Amygdala (tissue), 56 donors: ENCODE measurements at places on chromosomes 3 and 15.

DNA sequence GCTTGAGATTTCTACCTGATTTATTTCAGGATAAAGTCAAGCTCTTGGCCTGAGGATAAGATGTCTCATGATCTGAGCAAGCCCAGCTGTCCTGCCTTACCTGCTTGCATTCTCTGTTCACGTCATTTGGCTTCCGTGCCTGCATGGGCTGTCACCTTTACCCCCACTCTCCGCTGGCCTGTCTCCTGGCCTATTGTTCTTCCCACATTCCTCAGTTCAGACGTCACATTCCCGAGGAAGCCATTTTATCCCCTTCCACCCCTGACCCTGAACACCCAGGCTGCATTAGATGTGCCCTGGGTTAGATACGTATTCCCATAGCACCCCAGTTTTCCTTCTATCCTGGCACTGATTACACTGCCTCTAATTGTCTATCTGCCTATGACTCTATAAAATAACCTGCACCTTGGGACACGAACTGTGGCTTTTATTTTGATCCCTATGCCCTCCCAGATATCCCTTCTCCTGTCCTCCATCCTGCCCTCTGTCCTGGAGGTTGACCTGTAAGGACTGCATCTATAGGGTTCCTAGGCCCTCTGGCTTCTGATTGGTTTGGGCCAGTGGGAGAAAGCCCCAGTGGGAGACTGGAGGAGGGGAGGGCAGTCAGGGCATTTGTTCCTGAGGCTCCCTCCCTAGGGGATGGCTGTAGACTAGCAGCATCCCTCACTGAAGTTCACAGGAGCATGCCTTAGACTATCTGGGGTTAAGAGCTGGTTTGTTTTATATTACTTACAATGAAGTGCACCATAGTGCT lies 19.2 kb upstream of the UBE2Q2 start:
- no peak for DNase-seq

DNA sequence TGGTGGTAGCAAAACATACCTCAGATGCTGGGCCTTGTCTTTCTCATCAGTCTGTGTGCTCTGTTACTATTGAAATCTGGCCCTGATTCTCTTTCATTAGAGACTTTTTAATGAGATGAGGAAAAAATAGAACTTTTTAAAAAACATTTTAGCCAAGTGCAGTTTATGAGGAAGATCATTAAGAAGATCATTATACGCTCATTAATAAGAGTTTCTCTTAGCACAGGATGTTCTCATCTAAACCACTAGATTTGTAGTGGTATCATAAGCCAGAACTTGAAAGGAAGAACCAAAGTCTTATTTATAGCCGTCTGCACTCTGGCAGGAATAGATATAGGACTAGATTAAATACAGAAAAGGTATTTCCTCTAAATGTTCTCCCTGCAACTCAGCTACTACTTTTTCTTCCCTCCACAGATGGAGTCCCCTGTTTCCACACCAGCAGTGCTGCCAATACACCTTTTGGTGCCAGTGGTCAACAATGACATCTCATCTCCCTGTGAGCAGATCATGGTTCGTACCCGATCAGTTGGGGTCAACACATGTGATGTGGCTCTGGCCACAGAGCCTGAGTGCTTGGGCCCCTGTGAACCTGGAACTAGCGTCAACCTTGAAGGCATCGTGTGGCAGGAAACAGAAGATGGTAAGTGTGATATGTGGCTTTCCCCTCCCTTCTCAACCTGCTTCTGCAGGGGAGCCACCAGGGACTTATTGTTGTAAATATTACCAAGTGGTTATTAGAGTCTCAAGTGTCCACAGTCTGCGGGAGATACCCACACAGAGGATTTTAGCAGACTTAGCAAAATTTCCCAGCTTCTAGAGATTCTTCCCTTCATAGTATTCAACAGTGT lies 152.8 kb downstream of the RBPMS2 start:
- DNase-seq, result no peak

GRCh38 chr3:66593978-66594377 lies 93.2 kb upstream of the LRIG1 start:
- no peak for DNase-seq

DNA sequence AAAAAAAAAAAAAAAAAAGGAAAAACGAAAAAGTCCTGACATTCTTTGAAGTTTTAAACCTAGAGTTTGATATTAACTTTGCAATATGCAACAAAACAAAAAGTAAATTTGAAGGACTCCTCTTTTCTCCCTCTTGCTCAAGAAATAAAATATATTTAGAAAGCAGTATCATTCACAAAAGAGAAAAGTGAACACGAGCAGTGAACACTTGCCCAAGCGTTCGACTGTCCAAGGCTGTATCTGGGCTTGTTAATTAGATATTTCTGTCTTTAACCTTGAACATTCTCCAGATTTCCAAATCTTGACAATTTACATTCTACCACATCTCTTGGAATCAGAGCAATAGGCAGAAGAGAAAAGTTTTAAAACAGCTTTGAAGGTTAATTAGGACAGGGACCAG lies 357.7 kb downstream of the TIGIT start:
- no peak for DNase-seq

DNA sequence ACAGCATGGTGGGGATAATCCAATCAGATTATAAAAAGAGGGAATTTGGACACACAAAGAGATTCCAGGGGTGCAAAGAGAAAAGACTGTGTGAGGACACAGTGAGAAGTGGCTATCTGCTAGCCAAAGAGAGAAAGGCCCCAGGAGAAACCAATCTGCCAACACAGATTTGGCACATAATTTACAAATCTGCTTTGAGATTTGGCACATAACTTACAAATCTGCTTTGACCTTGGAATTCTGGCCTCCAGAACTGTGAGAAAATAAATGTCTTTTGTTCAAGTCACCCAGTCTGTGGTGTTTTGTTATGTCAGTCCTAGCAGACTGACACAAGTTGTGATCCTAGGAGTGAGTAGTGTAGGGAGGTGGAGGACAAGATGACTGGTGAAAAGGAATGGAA lies 3.5 kb upstream of the TM4SF18 start:
- DNase-seq, result no peak

DNA sequence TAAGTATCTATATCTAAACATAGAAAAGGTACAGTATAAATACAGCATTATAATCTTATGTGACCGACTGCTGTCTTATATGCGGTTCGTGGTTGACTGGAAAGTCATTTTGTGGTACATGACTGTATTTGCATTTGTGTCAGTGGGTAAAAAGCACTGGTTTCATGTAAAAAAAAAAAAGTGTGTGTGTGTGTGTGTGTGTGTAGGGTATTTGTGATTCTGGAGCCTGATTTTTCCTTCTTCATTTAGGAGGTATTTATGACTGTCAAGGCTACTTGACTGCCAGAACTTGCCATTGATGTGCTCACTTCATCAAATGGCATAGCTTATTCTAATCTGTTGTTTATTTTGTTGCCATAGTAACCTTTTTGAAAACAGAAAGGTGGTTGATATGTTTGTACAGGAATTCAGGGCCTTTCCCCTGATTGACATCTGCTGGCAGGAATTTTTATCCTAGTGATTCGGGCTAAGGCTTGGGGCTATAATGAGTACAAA lies 63.2 kb downstream of the AKAP13 start:
- DNase-seq, result no peak

- DNase-seq, result no peak
These were observed 183.6 kb upstream of the ATP11B start for GRCh38 chr3:182609575-182610156.

DNA sequence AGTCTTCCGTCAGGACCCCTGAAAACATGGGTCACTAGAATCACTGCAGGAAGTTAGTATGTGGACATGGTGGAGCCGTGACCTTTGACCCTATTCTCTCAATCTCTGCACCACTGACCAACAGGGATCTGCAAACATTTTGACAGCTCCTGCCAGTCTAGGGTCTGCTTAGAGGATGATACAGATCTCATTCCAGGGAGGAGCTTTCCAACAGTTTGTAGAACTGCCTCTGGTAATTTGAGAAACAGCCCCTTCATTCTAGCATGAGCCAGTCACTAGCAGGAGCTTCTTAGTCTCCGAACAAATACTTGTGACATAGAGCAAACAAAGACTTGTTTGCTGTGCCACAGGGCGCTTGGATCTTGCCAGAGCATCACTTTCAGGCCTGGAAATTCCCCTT lies 270.3 kb upstream of the CFAP20DC start:
- no peak for DNase-seq

DNA sequence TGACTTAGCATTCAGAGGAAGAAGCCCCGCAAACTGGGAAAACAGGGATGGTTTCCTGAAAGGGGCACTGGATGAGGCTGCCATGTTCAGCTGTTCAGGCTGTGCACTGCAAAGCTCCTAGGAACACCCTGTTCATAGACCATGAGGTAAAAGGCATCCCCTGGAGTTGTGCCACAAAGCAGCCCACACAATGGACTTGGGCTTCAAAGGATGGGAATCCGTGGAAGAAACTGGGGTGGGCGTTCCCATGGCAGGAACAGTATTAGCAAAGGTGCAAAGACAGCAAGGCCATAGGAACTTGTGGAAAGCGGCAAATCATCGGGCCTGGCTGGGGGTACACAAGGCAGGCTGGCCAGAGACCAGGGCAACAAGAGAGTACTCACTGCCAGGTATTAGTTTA lies 8.9 kb downstream of the OXTR start:
- no peak for DNase-seq

DNA sequence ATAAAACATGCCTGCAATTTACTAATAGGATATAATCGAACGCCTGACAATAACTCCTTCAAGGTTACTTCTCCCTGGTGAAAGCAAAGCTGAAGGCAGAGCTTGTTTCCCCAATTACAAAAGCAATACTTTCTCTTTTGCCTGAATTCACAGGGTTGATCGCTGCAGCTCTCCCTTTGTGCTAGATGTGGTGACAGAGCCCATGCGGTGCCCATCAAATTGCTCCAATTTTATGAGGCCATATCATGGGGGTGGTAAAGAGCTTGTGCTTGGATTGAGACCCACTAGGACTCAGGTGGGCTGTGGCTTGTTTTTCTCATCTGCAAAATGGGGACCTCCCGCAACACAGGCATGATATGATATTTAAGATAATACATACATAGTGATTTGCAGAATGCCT lies 143.4 kb downstream of the GREM1 start:
- DNase-seq, result no peak

DNA sequence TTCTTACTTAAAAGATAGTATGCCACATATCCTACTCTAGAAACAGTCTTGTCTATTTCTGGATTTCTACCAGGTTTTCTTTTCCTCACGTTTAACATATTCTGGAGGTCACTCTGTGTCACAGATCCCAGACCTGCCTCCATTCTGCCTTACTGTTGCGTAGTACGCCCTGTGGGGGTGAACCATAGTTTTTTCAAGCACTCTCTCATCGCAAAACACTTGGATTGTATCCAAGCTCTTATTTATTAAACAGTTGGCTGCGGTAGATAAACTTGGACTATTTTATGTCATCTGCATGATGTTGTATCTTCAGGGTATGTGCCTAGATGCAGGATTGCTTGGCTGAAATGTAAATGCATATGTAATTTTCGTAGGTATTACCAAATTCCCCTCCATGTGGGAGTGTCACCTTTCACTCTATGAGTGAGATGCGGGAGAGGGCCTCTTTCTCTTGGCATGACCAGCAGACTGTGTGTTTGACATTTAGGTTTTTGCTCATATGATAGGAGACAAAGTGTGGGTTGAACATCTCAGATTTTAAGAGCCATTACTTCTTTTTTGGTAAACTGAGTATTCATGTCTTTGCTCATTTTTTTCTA lies 55.8 kb downstream of the ABTB1 start:
- no peak for DNase-seq

DNA sequence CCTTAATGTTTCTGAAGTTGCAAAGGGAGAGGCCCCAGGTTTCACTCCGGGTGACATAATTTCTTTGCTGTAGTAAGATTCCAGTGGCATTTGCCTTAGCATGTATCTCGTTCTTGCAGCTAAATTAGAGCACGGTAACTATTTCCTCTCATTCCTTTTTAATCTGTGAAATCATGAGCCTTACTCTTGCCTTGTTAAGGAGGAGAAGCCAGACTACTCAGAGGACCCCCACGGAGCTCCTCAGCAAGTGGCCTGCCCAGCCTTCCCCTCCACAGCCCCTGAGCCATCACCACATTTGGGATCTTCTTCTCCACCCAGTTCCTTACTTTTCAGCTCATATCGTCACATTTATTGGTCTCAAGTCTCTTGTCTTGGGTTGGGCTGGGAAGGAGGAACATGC lies 54.2 kb downstream of the ABHD2 start:
- DNase-seq, result no peak

DNA sequence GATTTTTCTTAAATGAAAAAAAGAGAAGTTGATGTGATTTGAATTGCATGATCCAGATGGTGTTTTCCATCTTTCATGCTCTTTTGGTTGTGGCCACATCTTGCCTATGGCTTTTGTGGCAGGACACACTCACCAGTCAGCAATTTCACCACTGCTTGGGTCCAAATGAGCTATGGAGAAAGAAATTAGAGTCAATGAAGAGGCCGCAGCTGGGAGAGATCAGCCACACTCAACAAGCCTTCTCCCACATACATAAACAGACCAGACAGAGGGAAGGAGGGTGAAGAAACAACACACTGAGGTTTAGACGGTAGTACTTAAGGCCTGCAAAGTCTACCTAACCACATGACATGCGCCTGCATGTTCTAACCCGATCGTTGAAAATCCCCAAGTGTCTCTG lies 110.7 kb upstream of the CDIN1 start:
- no peak for DNase-seq

DNA sequence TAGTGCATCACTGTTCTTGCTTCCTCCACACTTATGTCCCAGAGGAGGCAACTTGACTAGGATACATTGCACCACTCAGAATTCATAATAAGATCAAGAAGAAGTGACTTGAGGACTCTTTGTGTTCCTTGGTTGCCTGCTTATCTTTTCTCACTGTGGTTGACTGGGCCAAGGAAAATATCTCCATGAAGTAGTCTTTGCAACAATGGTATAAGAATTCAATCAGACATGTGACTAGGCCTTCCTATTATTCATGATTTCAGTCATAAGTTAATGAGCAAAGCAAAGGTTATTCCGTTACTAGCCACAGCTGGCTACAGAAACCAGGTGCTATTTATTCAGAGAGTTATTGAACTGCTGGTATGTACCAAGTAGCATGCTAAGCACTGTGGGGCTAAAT lies 359.3 kb downstream of the RORA start:
- no peak for DNase-seq

DNA sequence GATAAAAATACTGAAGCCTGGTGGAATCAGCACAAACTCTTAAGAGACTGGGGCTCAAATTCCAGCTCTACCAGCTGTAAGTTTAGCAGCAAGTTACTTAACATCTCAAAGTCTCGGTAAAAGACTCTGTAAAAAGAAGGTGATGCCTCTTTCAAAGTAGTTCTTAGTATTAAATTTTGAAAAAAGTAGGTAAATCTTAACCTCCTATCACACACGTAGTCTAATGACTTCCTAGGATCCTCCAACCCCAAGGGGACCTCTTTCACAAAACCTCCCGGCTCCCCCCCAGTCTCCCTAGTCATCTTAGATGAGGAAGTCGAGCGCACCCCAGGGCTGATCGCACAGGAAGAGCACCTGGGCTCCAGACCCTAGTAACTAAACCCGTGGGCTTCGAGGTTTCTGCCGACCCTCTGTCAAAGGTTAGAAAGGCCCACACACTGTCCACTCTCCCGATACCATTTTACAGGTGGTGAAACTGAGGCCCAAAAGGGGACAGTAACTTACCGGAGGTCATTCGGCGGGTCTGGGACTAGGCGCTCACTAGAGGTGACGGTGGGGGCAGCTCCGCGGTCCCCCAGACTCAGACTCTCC lies 427 bp downstream of the MBD4 start:
- no peak for DNase-seq

GRCh38 chr3:127339016-127339415 lies 51.2 kb upstream of the PRR20G start:
- DNase-seq, result no peak

GRCh38 chr3:170010498-170010897 lies 27.3 kb upstream of the GPR160 start:
- DNase-seq, result no peak

- no peak for DNase-seq
These were observed 112.2 kb downstream of the CHL1 start for GRCh38 chr3:308597-309321.
